ENCODE measurements at places on chromosomes 12 and 14.

GRCh38 chr12:49190974-49191373, 2.1 kb upstream of the TUBA1A start:
- DNase-seq: no peak

GRCh38 chr14:74562515-74563232, 49.4 kb downstream of the LTBP2 start:
- DNase-seq: no peak

GRCh38 chr12:108323581-108323980, 15.5 kb downstream of the CMKLR1 start:
- no peak for DNase-seq

GRCh38 chr12:124125203-124125871, 152.3 kb downstream of the ZNF664 start:
- DNase-seq: no peak

- no peak for DNase-seq
These were observed 122.2 kb downstream of the NCOR2 start for GRCh38 chr12:124445121-124445718.

GRCh38 chr12:5900533-5901205, 44.4 kb downstream of the ANO2 start:
- peak; percentile 42 for DNase-seq

- DNase-seq: no peak
These were observed 24.1 kb upstream of the PELI2 start for GRCh38 chr14:56094076-56094475.

DNA sequence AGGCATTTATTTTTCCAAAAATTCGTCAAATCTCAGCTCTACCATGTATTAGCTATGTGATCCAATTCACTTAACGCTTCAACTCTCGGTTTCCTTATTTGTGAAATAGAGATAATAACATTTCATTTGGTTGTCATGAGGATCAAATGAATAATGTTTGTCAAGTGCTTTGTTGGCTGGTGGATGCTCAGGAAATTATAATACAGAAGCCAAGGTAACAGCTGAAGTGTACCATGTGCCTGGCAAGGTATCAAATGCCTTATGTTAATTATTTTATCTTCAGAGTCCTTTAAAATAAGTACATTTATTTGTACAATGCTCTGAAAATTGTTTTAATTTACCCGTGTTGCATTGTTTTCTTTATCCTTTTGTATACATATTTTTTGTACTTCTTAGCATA, 6.1 kb upstream of the PRKCH start:
- no peak for DNase-seq

DNA sequence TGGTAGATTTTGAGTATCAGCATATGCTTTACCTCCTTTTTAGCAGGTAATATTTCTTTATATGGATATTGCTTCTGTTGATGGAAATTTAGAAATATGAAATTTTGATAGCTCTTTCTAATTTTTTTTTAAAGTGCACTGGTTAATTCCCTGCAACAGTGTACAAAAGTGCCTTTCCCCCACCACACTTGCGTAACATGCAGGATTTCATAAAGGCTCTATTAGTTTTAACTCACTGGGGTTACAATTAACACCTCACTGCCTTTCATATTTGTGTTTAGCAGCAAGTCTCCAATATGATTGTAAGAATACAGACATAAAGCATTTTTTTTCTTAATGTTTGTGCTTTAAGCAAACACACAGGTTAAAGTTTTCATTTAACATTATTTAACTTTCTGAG, 25.6 kb downstream of the MNAT1 start:
- no peak for DNase-seq

GRCh38 chr12:57240066-57240921, 10.7 kb downstream of the STAC3 start:
- DNase-seq: no peak
